ENCODE measurements at places on chromosomes 13 and 19.

DNA sequence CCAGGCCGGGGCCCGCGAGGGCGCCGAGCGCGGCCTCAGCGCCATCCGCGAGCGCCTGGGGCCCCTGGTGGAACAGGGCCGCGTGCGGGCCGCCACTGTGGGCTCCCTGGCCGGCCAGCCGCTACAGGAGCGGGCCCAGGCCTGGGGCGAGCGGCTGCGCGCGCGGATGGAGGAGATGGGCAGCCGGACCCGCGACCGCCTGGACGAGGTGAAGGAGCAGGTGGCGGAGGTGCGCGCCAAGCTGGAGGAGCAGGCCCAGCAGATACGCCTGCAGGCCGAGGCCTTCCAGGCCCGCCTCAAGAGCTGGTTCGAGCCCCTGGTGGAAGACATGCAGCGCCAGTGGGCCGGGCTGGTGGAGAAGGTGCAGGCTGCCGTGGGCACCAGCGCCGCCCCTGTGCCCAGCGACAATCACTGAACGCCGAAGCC lies 3.3 kb downstream of the APOE start:
- DNase-seq, result no peak

- no peak for DNase-seq
Measured at GRCh38 chr13:91346850-91347201, 661 bp upstream of the MIR17HG start.

DNA sequence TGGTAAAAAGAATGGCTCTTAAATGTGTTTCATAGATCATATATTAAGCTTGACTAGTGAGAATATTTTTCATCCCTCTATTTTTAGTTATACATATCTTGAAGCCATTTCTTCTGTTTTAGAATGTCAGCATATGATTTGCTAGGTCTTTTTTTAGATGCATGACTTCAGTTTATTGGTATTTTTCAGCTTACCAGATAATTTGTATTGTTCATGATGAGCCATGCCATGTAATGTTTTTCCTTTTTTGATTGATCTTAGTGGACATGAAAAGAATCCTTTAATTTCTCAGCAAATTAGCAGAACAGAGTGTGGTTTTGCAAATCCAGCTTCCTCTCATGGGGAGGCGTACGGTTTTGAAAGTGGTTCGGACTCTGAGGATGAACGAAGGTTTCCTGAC lies 168.5 kb downstream of the LMO7 start:
- DNase-seq, result no peak

DNA sequence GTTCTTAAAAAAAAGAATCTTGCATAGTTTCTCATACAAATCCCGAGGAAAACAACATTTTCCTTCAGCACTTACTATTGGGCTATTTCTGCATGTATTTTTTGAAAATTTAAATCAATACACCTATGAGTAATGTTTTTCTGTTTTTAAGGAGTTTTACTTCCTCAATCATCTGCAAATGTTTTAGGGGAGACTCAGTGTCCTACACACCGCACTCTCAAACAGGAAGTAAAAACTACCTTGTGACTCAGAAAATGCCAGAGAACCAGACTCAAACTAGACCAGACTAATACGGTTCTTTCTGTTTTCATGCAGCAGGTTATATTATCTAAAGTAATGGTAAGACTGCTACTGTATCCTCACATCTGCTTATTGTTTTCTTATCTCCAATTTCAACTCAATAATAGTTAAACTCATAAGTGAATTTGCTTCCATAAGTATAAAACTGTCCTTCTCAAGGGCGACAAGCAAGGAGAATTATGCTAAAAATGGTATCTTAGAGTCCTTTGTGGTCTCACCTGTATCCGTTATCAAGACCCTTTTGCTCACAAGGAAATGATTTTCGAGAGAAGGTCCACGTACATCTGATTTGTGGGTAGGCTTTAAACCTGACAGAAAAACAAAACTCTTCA lies 52.5 kb downstream of the FLT3 start:
- DNase-seq, result no peak

DNA sequence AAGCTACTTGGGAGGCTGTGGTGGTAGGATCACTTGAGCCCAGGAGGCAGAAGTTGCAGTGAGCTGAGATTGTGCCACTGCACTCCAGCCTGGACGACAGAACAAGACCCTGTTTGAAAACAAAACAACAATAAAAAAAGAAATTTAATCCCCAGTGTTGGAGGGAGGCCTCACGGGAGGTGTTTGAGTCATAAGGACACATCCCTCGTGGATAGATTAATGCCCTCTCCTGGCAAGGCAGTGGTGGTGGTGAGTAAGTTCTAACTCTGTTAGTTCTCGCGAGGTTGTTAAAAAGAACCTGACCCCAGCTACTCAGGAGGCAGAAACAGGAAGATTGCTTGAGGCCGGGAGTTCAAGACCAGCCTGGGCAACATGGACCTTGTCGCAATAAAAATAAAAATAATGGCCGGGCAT lies 27.6 kb upstream of the SIN3B start:
- DNase-seq, result peak; percentile 31

DNA sequence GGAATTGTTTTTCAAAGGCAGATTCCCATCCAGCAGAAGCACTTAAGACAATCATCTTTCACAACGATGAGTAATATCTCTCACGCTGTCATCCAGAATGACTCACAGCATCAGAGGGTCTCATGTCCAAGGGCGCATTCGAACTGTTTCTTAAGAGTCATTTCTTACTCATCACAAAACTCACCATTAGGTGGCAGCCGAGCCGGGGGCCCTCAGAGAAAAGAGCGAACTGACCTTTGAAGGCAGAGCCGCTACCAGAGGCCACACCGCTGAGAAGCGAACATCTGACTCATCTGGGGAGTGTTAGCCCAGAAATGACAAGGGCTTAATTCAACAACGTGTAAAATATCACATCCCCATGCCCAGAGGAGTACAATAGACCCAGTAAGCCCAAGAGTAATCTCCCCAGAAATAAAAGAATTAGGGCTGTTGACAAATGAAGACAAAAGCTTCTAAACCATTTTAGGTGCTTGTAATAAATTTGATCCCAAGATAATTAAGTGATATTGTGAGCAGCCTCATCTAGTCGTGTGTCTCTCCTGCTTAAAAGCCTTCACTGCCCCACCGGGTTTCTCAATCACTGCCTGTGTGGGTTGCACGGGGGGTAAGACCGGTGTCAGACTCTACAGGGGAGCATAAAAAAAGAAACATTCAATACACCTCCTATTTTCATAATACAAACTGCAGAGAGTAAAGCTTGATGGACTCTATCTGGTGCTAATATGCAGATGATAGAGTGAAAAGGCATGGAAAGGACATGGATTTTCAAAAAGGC lies 96.2 kb downstream of the CYSLTR2 start:
- DNase-seq, result peak; percentile 57

DNA sequence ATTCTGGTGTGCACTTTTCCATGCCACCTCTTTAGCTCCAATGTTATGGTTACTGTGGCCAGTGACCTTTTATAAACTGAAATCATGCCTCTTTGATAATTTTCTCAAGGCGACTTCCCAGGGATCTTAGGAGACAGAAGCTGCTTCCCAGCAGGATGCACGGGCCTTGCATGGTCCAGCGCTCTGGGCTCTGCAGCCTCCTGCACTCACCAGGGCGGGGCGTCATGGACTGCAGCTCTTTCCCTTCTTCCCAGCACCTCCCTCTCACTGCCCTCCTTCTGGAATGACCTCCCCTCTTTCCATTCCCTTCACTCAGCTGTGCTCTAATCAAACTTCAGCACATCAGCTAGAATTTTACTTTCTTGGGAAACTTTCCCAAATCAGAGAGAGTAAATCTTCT lies 318.3 kb downstream of the IRS2 start:
- no peak for DNase-seq

DNA sequence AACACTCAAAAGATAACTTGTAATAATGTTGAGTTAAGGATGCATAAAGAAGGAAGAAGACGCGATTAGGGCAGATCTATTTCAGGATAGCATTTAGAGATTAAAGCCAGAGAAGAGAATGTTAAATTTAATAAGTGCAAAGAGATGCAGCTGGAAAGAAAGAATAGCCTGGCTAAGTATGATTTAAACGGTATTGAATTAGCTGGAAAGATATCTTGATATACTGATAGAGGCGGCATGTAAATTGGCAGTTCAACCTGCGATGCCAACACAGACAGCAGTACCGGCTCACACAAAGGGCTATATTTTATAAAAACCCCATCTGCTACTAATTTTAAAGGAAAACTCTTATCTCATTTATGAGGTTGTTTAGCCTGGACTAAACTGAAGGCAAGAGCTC lies 121.4 kb downstream of the ENOX1 start:
- DNase-seq, result no peak

GRCh38 chr13:114235697-114236096 lies 1.0 kb downstream of the CDC16 start:
- DNase-seq, result no peak

DNA sequence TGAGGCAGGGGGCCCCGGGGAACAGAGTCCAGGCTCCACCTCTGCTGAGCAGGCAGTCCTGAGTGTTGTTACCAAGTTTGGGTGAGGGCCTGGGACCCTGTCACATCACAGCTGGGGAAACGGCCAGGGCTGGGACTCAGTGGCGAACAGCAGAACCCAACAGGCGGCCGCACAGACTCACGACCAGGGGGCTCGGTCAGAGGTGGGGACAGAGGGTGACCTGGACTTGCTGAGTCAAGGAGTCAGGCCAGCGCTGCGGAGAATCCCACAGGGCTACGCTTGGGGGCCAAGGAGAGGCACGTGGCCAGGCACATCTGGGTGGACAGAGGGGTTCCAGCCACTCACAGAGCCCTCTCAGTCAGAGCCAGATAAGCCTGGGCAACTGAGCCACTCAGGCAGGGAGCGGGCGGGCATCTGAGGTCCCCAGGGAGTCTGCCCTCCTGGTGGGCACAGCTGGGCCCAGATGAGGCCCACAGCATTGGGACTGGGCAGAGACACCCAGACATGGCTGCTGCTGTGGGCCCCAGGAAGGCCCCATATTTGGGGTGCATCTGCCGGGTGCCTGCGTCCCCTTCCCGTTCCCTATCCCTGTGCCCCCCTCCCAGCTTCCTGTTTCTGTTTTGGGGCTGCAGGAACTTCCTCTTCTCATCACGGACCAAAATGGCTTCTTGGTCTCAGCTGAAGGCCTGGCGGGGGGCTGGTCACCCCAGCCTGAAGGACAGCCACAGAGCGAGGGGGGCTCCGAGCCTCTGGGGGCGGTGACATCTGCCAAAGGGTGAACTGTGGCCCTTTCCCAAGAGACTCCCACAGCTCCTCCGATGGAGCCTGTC lies 34.0 kb downstream of the CEBPA start:
- DNase-seq, result no peak

DNA sequence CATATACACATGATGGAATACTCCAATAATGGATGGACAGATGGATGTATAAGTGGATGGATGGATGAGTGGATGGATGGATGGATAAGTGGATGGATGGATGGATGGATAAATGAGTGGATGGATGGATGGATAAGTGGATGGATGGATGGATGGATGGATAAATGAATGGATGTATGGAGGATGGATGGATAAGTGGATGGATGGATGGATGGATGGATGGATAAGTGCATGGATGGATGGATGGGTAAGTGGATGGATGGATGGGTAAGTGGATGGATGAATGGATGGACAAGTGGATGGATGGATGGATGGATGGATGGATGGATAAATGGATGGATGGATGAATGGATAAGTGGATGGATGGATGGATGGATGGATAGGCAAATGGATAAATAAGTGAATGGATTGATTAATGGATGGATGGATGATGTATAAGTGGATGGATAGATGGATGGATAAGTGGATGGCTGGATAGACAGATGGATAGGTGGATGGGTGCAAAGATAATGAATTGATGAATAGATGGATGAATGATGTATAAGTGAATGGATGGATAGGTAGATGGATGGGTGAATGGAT lies 8.4 kb upstream of the COMP start:
- DNase-seq, result no peak

- DNase-seq, result no peak
Measured at GRCh38 chr19:12093777-12094176, 29.2 kb downstream of the ZNF844 start.

DNA sequence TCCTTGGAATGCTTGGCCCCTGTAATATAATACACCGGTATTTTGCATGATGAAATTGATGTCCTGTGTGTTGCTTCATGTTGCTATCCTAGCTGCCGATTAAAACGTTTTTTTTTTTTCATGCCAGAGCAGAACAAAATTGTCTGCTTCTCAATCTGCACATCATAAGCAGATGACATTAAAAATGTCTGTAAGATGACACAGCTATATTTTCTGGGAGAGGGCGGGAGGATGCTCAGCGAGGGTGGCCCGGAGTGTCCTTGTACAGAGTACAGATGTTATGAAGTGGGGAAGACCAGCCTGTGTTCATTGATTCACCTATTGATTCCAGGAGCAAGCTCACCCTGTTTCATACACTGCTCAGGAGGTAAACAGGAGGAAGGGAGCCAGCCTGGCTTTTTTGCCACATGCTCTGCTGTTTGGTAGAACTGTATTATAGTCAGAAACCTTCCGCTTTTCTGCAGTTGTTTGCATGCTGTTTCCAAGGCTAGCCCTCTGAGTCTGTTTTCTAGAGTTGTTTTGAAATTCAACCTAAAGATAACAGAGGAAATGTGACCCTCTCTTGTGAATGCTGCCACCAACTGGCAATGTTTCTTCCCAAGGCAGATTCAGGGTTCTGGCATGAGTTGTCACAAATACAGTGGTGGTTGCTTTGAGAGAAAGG lies 4.7 kb upstream of the IRS2 start:
- DNase-seq, result no peak

GRCh38 chr19:42683917-42684513 lies 56.3 kb downstream of the PSG3 start:
- no peak for DNase-seq

GRCh38 chr13:66301482-66301881 lies 928.7 kb downstream of the PCDH9 start:
- DNase-seq, result no peak
